CD4-positive, alpha-beta T cell (primary cell): ENCODE measurements at places on chromosomes 6 and 20. TPM values are rescaled to one million over a fixed set of nuclear protein-coding genes. Genes with fewer than 3 reads are reported as not detected.

Gene KCNK5
- total RNA-seq: 0.30 TPM

Gene PRDM13
- total RNA-seq: not detected

Gene BMP2
- not detected for total RNA-seq

Gene DUSP15
- not detected for total RNA-seq

Gene BHLHE23
- not detected for total RNA-seq

Gene RPS10
- 3,088 TPM for total RNA-seq

Gene FOXO3
- total RNA-seq: 25.3 TPM

Gene MTO1
- 47.9 TPM for total RNA-seq

Gene PLAGL1
- 1.1 TPM for total RNA-seq

Gene CSTF1
- total RNA-seq: 20.7 TPM

Gene RBM24
- total RNA-seq: 0.39 TPM

Gene LRRN4
- total RNA-seq: 0.17 TPM

Gene SLC17A4
- not detected for total RNA-seq

Gene GPSM3
- total RNA-seq: 202 TPM

Gene EPHA7
- not detected for total RNA-seq

Gene GSTA2
- total RNA-seq: not detected

Gene NHLRC1
- not detected for total RNA-seq

Gene FRK
- not detected for total RNA-seq

Gene CALHM4
- total RNA-seq: not detected

Gene PGK2
- not detected for total RNA-seq

Gene RIN2
- total RNA-seq: 0.17 TPM

Gene PLEKHG1
- total RNA-seq: 1.5 TPM

Gene RIPPLY2
- not detected for total RNA-seq

Gene DPPA5
- not detected for total RNA-seq

Gene MC3R
- not detected for total RNA-seq

Gene APOM
- total RNA-seq: 4.6 TPM

Gene HLA-G
- total RNA-seq: 2.9 TPM

Gene MOCS1
- 2.0 TPM for total RNA-seq

Gene TOMM6
- total RNA-seq: 78.8 TPM

Gene IP6K3
- not detected for total RNA-seq

Gene OLIG3
- total RNA-seq: not detected

Gene GNRH2
- total RNA-seq: not detected

Gene TCF21
- total RNA-seq: not detected

Gene ARFGEF3
- total RNA-seq: not detected
